ENCODE measurements at places on chromosomes 6 and 20. TPM values are rescaled to one million over a fixed set of nuclear protein-coding genes. Genes with fewer than 3 reads are reported as not detected.

DNA sequence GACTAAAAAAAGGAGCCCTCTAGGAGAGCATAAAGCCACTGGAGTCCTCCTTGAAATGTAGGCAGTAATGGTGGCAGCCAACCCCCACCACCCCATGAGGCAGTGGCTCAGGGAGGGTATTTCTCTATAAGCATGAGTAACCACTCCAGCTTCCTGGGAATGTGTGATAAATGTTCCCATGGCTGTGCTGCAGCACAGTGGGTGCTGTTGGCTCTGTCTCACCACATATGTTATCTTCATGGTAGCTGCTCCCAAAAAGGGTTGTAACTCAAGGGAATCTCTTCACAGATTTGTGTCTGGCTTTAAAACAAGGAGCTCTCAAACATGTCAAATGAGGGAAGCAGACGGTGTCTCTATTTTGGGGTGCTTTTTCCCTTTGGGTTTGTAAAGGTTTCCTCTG is 7.5 kb upstream of the PHACTR1 start:
- no peak for DNase-seq

DNA sequence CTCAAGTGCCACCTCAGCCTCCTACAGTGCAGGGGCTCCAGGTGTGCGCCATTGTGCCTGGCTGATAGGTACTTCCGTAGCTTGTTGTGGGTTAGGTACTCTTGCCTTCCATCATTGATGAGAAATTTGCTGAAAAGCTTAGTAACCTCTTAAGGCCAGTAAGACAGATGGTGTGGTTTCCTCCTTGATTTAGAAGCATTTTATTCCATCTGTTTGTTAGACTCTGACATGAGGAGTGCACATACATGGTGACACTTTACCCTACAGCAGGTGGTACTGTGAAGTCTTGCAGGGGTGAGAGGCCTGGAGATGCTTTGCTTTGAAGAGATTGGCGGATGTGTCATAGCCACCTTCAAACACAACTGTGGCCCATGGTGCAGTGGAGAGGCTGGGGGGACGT is 14.8 kb upstream of the MTG2 start:
- no peak for DNase-seq

DNA sequence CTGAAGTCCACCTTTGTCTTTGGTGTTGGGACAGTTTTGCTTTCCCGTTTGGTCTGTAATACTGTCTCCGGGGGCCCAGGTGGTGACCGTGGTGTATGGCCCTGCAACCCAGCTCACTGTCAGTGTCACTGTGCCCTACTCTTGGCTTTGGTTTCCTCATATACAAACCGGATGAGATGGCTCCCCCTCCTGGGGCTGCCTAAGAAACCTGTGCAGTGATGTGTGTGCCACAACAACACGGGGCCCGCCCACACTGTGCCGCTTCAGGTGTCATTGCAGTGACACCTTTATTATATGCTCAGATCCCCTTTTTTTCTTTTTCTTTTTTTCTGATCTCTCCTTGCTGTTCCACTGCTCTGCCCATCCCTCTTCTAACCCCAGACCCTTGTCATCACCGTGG is 73.9 kb downstream of the RAMACL start:
- DNase-seq, result no peak

Gene HEY2
- not detected for total RNA-seq

- DNase-seq, result no peak
Measured at GRCh38 chr20:12180107-12180661, 262.5 kb downstream of the BTBD3 start.

Measured in NCI-H460 (cell line).